Fibroblast of mammary gland (primary cell): ENCODE measurements at places on chromosomes 6 and 20.

GRCh38 chr6:30681766-30682142 is 4.7 kb downstream of the PPP1R18 start:
- DNase-seq = no peak

DNA sequence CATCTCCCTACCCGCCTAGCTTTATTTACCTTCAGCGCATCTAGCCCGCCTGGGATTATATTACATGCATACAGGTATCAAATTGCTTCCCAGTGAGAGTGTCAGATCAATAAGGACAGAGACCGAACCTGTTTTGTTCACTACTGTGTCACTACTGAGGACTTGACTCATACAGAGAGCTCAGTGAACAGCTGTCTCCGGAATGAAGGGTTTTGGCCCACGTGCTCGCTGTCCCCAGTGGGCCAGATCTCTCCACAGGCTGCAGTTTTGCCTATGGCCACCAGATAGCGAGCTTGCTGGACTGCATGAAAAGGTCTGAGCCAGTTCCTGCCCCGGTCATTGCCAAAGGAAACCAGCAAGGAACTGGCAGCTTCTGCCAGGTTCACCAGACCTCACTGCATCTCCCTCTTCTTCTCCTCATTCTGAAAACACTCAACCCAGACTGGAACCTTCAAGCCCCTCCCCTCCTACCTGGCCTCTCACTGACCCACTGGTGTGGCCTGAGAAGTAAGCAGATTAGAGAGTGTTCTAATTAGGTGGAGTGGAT is 150.8 kb downstream of the ZMYND8 start:
- peak; percentile 86 for DNase-seq

- DNase-seq = no peak
Measured at GRCh38 chr6:11013721-11014070, 30.4 kb downstream of the ELOVL2 start.

- no peak for DNase-seq
Measured at GRCh38 chr6:70363741-70364493, 49.4 kb upstream of the FAM135A start.

GRCh38 chr6:138555421-138555988 is 56.2 kb upstream of the NHSL1 start:
- no peak for DNase-seq
